Activated CD4-positive, CD25-positive, alpha-beta regulatory T cell treated with anti-CD3 and anti-CD28 coated beads, Interleukin-2, amount 50 U/mL, for 72 hours (primary cell): ENCODE measurements at places on chromosomes 5 and 9.

DNA sequence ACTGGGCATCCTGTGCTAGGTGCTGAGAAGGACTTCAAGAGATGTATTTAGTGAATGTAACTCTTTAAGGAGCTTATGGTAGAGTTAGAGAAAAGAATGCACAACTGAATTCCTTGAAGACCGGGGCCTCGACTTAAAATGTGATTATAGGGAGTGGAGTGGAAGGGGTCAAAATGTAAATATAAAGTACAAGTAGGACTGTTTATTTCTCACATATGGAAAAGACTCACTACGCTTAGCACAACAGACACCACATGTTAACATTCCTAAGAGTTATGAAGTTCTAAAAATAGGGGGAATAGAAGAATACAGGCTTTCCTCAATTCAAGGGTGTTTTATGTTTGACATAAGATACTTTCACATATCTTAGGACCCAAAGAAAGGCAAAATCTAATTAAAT is 117.8 kb upstream of the OSMR start:
- no peak for DNase-seq

- DNase-seq, result no peak
Measured at GRCh38 chr5:119582987-119583386, 46.4 kb upstream of the FAM170A start.

DNA sequence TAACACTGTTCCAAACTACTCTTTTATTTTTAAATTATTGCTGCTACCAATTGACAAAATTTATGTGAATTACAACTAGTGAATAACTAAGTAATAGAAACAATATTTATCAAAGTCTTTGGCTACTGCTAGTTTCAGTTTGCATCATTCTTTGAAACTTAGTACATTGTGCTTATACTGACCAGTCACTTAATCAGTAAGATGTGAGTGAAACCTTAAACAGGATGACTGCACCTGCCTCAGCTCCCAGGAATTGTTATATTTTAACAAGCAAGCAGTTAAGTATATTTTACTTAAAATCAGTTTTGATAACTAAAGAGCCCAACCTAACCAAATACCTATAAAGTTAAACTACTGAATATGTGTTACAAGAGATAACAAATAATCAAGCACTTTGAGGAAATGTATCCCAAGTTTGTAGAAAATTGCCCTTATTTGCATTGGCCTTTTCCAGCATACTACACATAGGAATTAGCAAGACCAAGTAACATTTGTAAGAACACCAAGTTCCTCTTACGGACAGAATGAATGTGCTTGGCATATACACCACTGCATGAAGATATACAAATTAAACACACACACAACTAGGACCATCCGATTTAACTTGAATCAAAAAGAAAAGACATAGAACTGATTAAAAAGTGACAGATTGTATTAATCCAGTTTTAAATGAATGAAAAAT is 545.5 kb upstream of the DAB2 start:
- no peak for DNase-seq

- no peak for DNase-seq
Measured at GRCh38 chr5:50867140-50867539, 200.7 kb downstream of the PARP8 start.

- DNase-seq, result no peak
Measured at GRCh38 chr9:14485366-14485765, 171.4 kb upstream of the NFIB start.

- no peak for DNase-seq
Measured at GRCh38 chr9:7848498-7848897, 48.9 kb upstream of the DMAC1 start.

DNA sequence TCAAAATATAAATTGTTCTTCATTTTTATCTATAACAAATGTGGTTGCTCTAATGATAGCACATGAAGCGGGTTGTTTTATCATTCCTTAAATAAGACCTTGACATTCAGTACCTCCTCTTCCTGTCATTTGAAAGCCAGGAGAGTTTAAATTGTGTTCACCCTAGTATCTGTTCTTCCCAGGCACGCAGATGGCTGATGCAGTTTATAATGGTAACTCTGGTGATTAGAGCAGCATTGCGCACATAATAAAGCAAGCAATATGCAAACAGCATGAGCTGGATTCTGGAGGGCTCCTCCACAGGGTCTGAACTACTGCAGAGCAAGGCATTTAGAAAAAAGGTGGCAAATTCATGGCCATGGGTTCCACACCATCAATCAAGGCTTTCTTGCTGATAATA is 307.8 kb downstream of the ENC1 start:
- no peak for DNase-seq

- no peak for DNase-seq
Measured at GRCh38 chr5:22835686-22836085, 17.5 kb downstream of the CDH12 start.

DNA sequence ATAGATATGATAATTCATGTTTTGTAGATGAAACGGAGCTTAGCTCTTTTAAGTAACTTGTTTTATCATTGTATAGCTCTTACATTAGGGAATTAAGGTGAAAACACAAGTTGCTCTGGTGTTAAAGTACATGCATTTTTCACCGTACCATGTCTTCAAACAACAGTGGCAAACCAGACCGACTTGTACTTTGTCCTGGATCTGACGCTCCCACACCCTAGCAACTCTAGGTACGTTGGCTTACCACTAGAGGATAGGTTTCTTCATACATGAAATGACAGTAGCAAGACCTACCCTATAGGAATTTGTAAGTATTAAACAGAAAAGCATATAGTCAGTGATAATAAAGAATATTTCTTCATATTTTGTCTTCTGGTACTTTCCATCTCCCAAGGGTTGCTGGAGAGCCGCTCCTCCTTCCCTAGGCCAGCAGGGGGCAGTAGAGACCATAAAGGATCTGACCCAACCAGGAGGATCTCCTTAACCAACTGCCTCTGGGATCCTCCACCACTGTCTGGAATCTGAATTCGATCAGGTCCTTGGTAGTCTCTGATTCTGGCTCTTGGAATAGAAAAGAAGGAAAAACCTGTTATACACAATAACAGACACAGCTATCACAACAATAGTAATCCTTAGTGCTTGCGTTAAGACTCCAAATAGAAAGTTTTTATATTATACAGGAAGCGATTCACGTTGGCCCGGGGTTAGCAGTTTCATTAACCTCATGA is 136.7 kb downstream of the CAVIN4 start:
- peak; percentile 45 for DNase-seq

GRCh38 chr5:4020400-4020799 is 424.8 kb downstream of the IRX1 start:
- DNase-seq, result no peak

GRCh38 chr5:122311961-122312590 is at the start of gene SNCAIP:
SNCAIP (plus strand) TSS chr5:122312237; CDS start chr5:122391135, 78,898 bp downstream.
- no peak for DNase-seq

GRCh38 chr5:149152317-149152746 is 11.0 kb downstream of the ABLIM3 start:
- no peak for DNase-seq

DNA sequence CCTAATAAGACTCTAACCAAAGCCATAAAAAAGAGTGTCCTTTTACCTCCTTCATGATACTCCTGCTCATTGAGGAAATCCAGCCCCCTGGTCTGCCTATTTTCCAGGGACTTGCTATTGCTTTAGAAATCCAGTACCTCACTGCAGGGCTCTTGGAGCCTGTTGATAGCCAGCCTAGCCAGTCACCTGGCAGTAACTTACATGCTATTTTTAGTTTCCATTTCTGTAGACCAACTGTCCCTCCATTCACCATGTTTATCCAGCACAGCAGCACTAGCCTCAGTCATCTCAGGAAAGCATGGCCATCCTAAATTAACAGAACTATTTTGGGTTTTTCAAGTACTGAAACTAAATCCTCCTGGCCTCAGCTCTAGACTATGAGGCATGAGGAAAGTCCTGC is 91.5 kb upstream of the PHF24 start:
- no peak for DNase-seq

- peak; percentile 77 for DNase-seq
Measured at GRCh38 chr9:113578882-113579282, 115.4 kb downstream of the RGS3 start.

DNA sequence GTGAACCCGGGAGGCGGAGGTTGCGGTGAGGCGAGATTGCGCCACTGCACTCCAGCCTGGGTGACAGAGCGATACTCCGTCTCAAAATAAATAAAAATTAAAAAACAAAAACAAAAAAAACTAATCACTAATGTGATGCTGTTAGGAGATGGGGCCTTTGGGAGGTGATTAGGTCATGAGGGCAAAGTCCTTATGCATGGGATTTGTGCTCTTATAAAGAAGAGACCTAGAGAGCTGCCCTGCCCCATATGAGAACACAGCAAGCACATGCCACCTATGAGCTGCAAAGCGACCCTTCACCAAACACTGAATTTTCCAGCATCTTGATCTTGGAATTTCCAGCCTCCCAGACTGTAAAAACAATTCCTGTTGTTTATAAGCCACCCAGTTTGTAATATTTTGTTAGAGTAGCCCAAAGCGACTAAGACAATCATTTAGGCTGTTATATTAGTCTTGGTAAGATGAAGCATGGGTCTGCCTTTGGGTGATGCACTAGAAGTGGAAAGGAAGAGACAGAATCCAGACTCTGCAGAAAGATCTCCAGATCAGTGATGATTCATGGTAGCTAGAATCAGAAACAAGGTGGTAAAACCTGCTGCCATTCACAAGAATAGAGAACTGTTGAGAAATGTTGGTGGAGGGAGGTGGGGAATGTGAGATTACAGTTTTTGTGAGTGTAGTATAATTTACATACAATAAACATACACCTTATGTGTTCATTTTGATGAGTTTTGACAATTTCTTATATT is 26.2 kb downstream of the GPR21 start:
- DNase-seq, result no peak

- no peak for DNase-seq
Measured at GRCh38 chr5:123124126-123124858, 35.3 kb downstream of the PRDM6 start.

DNA sequence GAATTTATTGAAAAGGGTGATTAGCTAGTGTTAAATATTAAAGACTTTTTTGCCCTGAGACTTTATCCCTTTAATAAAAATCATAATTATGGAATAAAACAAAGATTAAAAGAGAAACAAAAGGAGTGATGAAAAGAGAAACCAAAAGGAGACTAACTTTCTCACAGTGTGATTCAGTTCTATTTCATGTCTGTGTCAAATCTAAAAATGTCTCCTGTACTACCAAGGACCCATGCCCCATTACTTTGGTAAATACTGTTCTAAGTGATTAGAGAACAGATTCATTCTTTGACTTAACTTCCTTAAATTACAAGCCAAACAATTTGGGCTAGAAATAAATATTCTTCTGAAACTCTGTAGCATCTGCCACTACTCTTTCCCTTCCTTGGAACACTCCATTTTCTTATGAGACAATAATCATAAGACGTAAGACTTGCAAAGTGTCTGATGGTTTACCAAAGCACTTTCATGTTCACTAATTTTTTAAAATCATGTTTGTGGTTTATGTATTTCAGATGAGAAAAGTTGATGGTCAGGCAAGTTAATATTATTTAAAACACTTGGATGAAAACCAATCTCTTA is 319.0 kb downstream of the EBF1 start:
- no peak for DNase-seq

DNA sequence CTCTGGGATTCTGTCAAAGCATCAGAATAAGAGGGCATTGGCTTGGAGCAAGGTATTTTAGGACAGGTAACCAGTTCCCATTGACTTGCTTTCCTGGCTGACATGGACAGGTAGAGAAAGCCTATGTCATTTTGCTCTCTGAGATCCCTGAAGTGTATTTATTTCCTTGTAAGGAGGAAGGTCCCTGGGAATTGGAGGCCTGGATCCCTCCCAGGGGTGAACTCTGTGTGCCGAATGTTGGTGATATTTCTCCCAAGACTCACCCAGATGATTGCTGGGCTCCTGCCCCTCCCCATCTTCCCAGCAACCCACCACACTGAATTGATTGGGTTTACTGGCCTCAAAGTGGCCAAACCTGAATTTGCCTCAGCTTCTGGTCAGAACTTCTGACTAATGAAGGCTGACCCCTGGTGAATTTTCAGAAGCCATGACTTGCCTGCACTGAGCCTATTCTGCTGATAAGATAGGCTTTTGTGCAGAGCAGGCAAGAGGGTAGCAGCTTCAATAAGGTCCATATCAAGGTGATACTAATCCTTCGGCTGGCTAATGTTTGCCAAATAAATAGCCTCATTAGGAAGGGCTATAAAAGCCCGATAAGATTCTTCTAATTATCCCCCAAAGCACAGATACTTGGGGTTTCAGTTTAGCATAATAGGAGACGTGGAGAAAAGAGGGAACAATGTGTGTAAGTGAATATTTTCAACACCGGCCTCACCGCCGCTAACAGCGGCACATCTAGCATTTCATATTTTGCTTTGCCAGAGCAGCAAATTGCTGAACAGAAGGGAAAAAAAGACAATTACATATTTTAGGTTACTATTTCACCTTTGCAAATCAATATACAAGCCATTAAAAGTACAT is 152.9 kb upstream of the PITX1 start:
- DNase-seq, result no peak
